ENCODE measurements at places on chromosomes 5 and 9.

DNA sequence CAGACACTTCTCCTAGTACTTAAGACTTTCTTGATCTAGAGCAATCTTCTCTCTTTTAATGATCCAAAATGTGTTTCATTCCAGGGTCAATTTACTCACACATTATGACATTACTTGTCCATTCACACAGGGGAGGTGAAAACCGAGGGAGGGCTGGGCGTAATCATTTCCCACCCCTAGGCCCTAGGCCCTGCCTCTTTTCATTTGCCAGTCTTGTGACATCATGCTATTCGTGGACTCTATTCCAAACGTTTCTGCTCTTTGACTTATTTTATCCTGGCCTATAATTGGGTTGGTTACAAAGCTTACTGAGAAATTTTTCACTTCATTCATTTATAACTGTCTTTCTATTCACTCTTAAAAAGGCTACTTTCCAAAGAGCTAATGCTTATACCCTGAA, 2.4 kb downstream of the DCAF12 start:
- no peak for DNase-seq

DNA sequence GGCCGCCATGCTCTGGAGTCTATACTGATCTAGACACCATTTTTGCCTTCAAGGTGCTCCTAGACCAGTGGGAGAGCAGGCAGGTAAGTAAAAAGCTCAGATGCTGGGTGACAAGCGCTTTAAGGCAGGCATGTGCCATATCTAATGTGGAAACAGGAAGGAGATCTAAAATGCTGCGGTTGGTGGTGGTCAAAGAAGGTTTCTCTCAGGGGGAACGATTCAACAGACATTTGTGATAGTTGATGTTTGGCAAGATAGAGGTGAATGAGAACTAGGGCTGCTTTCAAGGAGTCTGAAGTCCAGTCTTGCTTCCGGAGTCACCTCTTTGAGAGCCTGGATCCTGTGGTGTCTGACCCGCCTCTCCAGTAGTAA, 146.2 kb upstream of the KLF4 start:
- DNase-seq = no peak

GRCh38 chr9:95570150-95570549, 53.4 kb upstream of the PTCH1 start:
- no peak for DNase-seq

- no peak for DNase-seq
Observed at GRCh38 chr9:105257809-105258208, 13.4 kb downstream of the SLC44A1 start.

GRCh38 chr5:126098330-126099017, 324.7 kb upstream of the GRAMD2B start:
- no peak for DNase-seq

DNA sequence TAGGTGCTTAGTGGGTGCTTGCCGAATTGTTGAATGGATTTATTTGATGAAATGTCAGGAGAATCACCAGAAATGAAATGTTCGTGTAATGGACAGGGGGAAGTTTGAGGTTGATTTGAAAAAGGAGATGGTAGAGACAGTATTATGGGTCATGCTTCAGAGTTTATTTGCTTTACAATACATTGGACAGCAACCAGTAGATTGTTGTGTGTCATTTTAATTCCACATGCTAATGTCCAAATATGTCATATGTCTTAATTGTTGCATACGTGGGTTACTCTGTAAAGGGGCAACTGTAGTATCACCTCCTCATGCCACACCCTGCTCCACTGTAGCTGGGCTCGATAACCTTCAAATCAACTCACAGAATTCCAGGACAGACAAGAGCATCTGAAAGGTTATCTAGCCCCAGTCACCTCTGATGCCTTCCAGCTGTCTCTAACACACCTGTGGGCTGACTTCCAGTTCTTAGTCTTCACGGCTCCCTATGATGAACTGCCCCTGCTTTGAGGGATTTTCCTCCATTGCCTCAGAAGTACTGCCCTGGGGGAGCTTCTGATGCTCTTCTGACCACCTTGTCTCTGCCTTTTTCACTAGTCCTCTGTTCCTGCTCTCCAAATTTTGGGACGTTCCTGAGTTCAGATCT, 1.7 kb downstream of the PDCD1LG2 start:
- no peak for DNase-seq

- DNase-seq = no peak
Observed at GRCh38 chr9:25207402-25208195, 470.6 kb downstream of the TUSC1 start.

GRCh38 chr9:125633116-125633745, 73.8 kb downstream of the MAPKAP1 start:
- no peak for DNase-seq

- DNase-seq = no peak
Observed at GRCh38 chr5:65967288-65968066, 41.1 kb downstream of the ERBIN start.

- DNase-seq = no peak
Observed at GRCh38 chr9:108017671-108018070, 528.1 kb upstream of the KLF4 start.

- DNase-seq = no peak
Observed at GRCh38 chr5:129174480-129174879, 79.9 kb downstream of the ISOC1 start.

GRCh38 chr9:92954049-92954861, 6.9 kb downstream of the FGD3 start:
- DNase-seq = peak; percentile 67

DNA sequence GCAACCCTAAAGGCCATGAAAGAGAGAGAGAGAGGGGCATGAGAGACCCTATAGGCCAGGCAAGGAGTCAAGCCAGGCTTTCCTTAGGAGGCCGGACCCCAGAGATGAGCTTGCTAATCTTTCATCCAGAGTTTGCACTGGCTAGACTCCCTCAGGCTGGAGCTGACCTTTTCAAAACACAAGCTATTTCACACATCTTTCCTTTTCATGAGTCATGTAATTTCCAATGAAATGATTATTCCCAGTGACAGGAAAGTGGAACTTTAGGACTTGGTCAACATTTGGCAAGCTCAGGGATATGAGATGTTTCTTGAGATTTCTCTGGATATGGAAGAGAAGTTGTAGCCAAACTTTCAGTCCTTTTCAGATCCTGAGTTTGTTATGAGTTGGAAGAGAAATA, 117.7 kb downstream of the TARS1 start:
- no peak for DNase-seq

DNA sequence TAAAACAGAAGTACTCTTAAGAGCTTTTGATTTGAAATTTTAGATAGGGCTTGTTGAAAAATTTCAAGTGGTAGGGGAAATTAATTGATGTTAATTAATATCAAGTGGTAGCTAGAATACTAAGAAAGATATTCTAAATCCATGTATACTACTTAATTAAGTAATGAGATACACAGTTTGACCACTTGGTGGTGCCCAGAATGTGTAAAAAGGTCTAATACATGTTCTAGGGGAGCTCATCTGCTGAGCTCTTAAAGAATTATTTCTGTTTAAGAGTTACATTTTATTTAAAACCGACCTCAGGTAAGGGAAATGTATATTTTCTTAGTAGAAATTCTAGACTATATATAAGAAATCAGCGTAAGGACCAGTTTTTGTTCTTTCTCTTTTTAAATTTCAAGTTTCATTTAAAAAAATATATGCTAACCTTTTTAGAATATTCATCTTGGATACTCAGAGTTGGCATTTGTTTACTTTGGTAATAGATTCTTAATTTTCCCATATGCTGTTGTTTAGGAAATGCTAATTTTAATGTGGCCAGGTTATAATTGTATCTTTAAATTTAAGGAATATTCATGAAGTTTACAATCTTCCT, 61.5 kb downstream of the LNPEP start:
- no peak for DNase-seq
